ENCODE measurements at places on chromosomes 4 and X. TPM values are rescaled to one million over a fixed set of nuclear protein-coding genes. Genes with fewer than 3 reads are reported as not detected.

The RS1 gene
- not detected for total RNA-seq

The PTTG2 gene
- total RNA-seq = 1.7 TPM

The VSIG4 gene
- total RNA-seq = 6.4 TPM

The CFI gene
- total RNA-seq = 11.8 TPM

The USP26 gene
- total RNA-seq = not detected

The DUX4 gene
- total RNA-seq = not detected

The DRD5 gene
- 1.1 TPM for total RNA-seq

The SSX2 gene
- not detected for total RNA-seq

The RBBP7 gene
- total RNA-seq = 101 TPM

The PHKA1 gene
- total RNA-seq = 16.6 TPM

The ARAP2 gene
- 41.1 TPM for total RNA-seq

The CSN1S1 gene
- not detected for total RNA-seq

The RAB9B gene
- 36.2 TPM for total RNA-seq

The MAGED4 gene
- 3.5 TPM for total RNA-seq

The HPGD gene
- 16.7 TPM for total RNA-seq

The ZNF630 gene
- total RNA-seq = 4.6 TPM

The BEND4 gene
- 0.21 TPM for total RNA-seq

The GYG2 gene
- total RNA-seq = 1.6 TPM

The TMLHE gene
- 30.0 TPM for total RNA-seq

The SMIM43 gene
- total RNA-seq = 4.1 TPM

The GYPE gene
- total RNA-seq = 0.51 TPM

The RAI2 gene
- 2.1 TPM for total RNA-seq

The ACOX3 gene
- 33.1 TPM for total RNA-seq
